ENCODE measurements at places on chromosomes 16 and 17.

DNA sequence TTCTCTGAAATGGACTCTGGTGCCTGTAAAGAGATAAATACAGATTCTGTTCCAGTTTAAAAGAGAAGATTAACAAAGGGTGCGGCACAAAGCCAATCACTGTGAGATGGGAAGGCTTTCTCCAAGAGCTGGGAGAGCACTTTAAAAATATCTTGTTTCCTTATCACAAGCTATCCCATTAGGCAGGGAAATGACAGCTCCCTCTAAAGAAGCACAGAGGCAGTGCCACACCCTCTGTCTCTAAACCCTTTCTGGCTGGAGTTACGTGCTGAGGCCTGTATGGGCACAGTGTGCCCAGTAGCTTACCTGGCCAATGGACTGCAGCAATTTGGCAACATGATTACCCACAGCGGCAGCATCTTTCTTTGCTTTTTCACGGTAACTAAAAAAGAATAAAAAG is 9.0 kb upstream of the TERB1 start:
- no peak for DNase-seq

DNA sequence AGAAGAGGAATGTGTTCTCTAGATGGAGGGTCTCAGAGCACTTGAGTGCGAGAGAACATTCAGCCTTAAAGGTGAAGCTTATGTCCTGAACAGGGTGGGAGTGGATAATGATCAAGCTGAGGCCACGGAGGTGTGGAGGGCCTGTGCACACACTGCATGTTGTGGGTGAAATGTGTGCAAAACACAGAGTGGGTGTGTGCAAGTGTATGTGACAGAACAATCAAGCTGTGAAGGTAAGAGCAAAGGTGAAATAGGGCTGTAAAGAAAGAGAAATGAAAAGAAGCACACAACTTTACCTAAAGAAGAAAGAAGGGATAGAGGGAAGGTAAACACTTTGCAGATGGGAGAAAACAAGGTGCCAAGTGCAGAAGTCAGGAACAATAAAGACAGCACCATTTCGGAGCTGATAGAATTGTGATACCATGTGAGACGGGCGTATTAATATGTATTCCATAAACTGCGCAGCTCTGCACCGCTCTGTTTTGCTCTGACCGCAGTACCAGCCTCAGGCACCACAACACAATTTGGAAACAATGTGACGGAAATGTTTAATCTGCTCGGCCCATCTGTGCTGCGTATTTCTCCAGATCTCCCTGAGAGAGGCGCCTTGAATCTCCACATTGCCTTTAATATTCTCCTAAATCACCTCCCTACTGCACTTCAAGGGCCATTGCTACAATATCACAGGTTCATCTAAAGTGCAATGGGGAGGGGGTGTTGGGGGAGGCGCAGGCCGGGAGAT is 40.6 kb downstream of the SNX11 start:
- DNase-seq = no peak

- DNase-seq = no peak
Observed at GRCh38 chr16:4093495-4094126, 22.6 kb downstream of the ADCY9 start.

- no peak for DNase-seq
Observed at GRCh38 chr16:12629271-12629670, 174.4 kb downstream of the CPPED1 start.

DNA sequence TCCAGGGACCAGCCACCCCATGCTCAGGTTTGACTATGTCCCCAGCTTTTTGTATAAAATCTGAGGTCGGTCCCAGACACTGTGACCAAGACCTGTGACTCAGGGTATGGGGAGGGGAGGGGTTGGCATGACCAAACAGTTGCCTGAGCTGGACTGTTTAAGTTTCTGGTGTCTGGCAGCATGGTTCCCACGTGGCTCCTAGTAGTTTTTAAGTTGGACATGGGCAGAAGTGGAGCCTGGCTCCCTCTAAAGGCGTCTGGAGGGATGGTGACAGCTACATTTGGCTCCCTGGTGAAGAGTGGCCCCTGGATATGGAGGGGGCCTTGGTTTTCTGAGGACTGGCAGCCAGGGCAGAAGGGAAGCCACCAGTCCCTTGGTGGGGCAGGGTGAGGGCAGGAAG is 7.9 kb downstream of the SMCR8 start:
- DNase-seq = no peak

DNA sequence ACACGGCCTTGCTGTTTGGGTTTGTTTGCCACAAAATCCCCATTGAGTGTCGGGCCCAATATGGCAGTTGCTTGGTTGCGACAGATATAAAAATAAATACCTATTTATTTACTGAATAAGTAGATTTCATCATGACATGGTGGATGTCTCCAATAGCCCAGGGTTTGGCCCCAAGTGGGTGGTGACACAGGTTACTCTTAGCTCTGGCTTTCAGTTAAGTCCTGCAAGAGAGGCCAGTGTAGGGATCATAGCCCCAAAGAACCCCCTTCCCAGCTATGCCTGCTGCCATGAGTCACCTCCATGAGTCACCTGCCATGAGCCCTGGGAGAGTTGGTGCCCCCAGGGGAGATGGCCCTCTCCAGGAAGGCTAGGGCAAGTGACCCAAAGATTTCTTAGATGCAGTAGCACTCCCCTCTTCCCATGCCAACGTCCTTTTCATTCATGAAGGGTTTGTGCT is 78.7 kb upstream of the LGALS9 start:
- DNase-seq = no peak

DNA sequence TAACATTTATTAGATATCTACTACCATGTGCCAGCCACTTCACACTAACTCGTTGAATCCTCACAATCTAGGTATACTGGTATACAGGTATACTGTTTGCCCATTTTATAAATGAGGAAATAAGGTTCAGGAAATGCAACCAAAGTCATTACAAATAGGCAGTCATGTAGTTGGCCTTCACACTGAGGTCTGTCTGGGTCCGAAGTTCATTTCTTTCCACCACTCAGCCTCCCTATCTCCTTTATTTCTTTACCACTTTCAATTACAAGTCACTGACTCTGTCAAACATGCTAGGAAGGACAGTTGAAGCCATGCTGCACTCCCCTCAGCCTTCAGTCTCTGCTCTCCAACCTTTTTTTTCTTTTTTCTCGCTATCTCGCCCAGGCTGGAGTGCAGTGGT is 20.7 kb upstream of the SIAH1 start:
- no peak for DNase-seq
